ENCODE measurements at places on chromosomes 11 and 22.

DNA sequence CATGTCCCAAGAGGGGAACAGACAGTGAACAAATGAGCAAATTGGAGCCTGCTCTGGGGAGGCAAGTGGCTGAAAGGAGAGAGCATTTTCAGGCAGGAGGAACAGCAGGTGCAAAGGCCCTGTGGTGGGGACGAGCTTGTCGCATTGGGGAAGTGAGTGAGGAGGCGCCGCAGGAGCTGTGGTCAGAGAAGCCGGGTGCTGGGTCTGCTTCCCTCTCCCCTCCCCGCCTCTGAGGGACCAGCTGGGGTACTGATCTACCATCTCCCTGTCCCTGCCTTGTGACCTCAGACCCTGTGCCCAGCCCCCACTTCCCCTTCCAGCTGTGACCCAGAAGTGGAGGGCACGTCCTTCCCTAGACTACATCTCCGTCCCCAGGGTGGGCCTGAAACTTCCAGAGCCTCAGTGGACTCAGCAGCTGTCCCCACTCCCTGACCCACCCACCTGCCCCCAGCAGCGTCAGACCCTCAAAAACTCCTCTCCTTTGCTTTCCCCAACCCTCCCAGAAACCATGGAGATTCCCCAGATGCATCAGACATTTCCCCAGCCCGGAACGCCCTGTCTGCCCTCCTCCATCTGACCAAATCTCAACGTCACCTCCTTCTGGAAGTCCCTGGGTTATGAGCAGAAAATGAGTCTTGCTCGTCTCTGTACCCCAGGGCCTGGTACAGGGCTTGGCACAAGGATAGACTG is 19.7 kb upstream of the PDGFB start:
- no peak for DNase-seq

DNA sequence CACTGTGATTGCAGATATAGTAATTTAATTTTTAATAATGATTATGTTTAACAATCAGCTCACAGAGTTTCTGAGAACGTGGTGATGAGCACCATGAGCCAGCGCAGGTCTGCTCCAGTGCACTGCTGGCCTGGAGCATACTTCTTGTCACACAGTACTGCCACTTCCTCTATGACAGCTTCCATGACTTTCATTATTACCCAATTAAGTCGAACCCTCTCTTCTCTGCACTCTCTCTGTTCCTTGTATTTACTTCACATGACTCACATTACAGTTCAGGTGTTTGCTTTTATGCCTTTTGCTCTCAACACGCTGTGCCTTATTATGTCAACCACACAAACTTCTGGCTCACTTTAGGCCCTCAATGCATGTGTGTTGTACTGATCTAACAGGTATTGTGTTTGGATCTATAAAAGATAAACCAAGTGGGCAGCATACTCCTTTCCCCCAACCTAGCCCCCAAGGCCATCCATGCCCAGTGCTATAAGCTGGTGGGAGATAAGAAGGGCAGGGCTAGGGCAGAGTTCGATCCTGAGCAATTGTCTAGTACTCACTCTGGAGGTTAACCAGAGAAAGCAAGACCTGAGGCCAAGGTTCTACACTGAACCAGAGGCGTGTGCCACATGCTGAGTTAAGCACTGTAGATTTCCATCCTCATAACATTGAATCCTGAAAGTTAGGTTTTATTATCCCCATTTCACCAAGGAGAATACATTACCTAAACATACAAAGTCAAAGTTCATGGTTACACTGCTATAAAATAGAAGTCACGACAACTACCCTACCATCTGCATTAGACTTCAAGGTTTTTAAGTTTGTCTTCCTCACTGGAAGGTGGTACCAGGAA is 356.5 kb downstream of the INSC start:
- no peak for DNase-seq

DNA sequence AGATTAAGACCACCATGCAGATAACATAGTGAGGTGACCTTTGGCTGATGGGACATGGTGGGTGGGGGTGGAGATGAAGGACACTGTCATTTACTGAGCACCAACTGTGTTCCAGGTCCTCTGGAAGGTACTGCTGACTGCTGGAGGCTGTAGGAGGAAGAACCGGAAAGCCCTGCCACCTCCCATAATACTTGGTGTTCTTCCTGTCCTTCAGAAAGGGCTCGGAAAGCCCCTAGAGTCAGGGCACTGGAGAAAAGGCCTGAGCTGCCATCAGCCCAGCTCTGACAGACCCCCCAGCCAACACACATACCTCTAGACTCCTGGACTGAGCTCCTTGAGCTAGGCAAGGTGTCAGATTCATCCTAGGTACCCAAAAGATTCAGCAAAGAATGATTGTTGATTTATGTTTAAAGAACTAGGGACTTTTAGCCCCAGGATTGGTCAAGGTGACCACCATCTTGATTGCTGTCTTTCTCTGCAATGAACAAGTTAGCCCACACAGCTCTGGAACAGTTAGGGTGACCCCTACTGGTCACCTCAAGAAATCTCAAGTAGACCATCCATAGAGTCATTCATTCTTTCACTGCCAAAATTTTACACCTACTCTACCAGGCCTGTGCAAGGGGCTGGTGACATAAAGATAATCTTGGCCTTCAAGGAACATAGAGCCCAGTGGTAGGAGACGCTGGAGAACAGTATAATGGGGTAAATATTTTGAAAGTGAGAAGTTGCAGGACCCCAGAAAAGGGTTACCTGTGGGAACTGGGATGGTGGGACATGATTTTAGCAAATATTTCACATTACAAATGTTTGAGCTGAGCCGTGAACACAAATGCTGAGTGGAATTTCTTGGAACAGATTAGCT is 39.4 kb downstream of the IRAG1 start:
- DNase-seq = no peak

DNA sequence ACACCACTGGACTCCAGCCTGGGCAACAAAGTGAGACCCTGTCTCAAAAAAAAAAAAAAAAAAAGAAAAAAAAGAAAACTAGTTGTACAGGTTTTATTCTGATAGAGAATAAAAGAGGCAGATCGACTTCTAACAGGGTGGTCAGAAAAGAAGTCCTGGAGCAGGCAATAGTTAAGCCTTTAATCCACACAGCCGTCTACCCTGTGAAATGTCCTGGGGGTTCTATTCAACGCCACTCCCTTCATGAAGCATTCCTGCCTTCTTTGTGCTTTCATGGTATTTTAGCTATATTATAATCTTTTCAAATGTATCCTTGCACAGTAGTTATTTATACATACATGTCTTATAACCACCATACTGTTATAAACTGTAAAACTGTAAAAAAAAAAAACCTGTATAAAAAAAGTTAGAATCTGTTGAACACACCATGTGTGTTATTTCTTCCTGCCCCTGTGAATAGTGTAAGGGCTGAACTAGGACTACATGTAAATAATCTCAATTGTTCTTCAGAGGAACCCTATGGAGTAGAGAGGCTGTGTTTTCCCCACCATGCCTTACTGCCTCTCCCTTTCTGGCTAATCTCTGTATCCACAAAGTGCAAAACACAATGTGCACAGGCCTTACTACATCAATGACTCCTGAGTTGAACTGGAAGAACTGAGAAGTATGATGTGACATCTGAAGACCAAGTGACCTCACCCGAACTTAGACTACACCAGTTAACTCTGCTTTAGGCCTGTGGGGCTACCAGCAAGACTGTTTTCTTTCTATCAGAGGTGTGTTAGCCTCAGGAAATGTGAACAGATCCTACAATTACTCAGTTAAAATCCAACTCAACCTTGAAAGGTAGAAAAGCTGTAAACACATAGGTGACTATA is 25.3 kb downstream of the PRCP start:
- DNase-seq = no peak

- no peak for DNase-seq
These were observed 131.0 kb downstream of the SLC1A2 start for GRCh38 chr11:35288309-35288708.

DNA sequence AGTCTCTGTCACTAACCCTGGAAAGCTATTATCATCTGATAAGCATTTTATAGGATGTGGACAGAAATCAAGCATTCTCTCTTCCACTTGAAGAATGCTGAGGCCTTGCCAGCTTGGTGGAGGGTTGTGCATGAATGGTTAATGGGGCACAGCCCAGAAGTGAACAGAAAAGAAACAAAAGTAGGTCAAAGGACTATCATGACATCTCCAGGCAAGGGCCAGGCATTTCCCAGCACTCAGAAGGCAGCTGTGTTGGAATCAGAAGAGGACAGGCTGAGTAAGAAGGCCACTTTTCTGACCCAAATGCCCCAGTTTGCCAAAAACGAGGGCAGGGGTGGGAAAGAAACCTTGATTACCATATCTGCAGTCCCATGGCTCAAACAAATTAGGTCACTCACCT is 12.4 kb downstream of the TENM4 start:
- DNase-seq = no peak

GRCh38 chr11:84313830-84314359 is 1027.7 kb upstream of the CCDC90B start:
- no peak for DNase-seq

GRCh38 chr22:30044881-30045493 is 35.3 kb upstream of the HORMAD2 start:
- no peak for DNase-seq

- no peak for DNase-seq
These were observed 23.7 kb upstream of the FXYD6 start for GRCh38 chr11:117900121-117900648.

Data from PC-9 (cell line).